ACHN (cell line): ENCODE measurements at places on chromosomes 5 and 9.

GRCh38 chr5:31153521-31153920, 40.0 kb upstream of the CDH6 start:
- DNase-seq = no peak

GRCh38 chr5:89721931-89722330, 687.6 kb downstream of the CETN3 start:
- no peak for DNase-seq

DNA sequence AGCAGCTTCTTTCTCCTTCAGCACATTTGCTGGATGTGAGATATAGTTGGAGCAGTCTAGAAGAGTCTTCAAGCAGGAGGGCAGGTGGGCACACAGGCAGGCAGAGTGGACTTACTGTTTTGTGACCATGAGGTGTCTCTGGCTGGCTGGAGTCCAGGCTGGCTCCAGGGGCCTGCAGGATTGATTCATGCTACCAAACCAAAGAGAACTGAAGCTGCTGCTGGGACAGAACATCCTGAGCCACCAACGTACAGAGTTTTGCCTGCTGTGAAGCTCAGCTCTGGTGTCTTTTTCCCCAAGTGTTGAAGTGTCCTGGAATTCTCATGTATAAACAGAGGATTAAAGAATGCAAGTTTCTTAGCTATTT, 45.7 kb downstream of the CYSTM1 start:
- no peak for DNase-seq

- DNase-seq = no peak
These were observed 790.6 kb upstream of the TYRP1 start for GRCh38 chr9:11902610-11903009.

GRCh38 chr9:101254733-101255433, 129.9 kb downstream of the BAAT start:
- no peak for DNase-seq

- no peak for DNase-seq
These were observed 346.5 kb upstream of the ADAMTSL1 start for GRCh38 chr9:18127499-18127875.

DNA sequence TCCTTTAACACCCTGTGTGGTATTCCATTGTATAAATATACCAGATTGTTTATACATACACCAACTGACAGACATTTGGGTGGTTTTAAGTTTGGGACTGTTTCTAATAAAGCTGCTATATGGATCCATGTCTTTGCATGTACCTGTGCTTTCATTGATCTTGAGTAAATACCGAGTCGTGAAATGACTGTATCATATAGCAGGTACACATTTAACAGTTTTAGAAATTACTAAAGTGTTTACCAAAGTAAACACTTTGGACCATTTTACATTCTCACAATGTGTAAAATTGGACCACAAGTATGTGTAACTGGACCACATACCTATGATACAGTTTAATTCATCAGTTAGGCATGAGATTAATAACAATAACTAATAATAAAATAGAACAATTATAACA, 175.2 kb downstream of the FBXL17 start:
- DNase-seq = no peak

DNA sequence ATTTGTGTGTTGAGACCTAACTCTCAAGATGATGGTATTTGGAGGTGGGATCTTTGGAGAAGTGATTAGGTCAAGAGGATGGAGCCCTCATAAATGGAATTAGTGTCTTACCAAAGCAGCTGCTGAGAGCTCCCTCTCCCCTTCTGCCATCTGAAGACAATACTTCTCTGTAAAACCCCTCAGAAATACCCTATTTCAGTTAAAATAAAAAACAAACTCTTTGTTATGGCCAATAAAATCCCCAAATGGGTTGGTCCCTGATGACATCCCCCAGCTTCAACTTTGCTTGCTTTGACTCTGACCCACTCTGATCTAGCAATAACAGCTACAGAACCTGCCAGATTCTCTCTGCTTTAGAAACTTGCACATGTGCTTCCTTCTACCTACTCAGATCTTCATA, 100.9 kb downstream of the SNCAIP start:
- no peak for DNase-seq

GRCh38 chr5:172683645-172684471, 42.8 kb downstream of the NEURL1B start:
- no peak for DNase-seq

GRCh38 chr5:7493081-7493480, 97.1 kb downstream of the ADCY2 start:
- no peak for DNase-seq

DNA sequence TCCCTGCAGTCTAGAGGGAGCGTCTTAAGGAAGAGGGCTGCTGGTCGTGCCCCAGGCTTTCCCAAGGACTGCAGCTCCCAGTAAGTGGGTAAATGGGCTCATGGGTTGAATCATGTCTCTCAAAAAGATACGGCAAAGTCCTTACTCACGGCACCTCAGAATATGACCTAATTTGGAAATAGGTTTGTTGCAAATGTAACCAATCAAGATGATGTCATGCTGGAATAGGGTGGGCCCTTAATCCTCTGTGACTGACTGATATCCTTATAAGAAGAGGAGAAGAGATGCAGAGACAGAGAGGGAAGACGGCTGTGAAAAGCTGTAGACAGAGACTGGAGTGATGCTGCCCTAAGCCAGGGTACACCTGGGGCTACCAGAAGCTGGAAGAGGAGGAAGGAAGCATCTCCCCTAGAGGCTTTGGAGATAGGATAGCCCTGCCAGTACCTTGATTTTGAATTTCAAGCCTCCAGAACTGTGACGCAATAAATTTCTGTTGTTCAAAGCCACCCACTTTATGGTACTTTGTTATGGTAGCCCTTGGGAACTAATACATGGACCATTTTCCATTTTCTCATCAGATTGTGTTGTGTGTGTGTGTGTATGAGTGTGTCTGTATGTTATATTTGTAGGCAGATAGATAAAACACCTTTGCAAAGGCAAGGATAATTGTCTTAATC, 15.0 kb downstream of the GALNT10 start:
- DNase-seq = no peak

DNA sequence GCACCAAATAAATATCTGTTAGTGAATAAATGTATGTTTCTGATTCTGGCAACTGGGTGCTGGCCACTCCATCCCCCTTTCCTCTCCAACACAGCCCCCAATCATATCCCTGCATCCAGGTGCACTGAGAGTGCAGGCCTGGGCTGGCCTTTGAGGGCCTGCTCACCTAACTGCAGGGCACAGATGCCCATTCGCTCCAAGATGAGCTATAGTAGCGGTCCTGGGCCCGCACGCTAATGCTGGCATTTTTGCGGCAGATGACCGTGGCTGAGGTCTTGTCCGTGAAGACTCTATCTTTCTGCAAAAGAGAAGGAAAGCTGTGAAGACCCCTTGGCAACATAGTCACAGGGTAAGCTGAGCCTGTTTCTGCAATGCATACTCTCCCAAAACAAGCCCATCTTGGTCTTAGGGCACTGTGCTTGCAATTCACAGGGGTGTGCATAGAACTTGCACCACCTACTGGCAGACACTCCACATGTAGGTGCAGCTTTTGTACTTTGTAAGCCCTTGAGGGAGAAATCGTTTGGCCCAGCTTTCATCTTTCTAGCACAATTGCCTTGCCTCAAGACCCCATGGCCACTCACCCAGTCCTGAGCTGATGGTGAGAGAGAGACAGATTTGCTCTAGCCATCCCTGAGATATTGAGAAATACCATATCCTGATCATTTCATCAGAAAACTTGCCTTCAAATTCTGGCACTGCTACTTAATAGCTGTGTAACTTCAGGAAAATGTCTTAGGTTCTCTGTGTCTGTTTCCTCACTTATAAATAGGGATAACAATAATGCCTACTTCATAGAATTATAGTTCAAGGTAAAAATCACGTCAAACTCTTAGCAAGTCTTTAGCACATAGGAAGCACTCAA, 13.5 kb downstream of the IL12B start:
- peak; percentile 51 for DNase-seq

DNA sequence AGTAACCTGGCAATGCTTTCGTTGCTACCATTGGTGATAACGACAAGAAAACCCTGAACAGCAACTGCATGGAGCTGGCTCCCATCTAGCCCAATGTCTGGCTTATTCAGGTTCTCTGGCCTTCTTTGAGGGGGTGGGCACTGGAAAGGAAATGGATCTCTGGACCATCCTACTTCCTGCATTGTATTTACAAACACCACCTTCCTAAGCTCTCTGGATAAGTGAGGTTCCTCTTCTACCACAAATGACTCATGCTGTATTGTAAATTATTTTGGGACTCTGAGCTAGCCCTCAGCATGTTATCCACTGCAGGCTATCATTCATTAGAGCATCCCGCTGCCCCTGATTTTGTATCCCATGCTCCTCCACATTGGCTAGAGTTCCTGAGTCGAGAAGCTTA, 136.9 kb upstream of the KLF9 start:
- no peak for DNase-seq

DNA sequence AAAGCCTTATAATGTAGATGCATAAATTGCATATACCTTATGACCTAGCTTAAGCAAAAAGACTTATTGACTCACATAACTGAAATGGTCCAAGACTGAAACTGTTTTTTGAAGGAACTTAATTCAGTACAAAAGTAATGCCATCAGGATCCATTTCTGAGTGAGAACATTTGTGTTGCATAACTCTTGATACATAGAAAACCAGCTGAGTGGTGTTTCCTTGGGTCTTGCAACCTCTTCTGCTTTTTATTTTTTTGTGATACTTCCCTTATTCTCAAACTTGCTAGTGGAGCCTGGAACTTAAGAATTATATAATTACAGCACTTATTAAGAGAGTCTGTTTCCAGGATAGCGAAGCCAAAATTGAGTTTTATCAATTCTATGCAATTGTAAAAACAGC, 272.0 kb downstream of the MAN2A1 start:
- no peak for DNase-seq

DNA sequence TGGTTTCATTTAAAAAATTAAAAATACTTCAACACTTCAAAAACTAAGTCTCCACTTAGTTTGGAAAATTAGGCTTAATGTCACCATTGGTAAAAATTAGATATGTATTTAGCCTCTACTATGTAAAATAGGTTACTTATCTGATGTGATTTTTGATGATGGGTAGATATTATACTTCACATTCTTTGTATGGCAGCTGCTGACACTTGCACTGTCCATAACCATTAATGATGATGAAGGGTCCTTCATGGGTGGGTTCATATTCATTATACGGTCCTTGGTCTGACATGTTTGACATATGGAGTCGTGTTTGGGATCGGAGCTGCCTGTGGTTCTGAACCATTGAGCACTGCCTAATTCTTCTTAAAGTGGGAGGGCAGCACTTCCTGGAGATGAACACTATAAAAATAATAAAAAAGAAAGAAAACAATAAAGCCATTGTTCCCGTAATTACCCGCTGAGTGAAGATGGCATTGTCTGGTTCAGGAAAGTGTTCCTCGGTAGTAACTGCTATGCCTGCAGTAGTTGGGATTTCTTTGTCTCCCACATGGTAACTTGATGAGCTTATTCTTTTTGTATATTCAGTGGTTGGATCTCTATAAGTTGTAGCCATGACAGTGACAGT, 2.2 kb downstream of the LRRTM2 start:
- no peak for DNase-seq

DNA sequence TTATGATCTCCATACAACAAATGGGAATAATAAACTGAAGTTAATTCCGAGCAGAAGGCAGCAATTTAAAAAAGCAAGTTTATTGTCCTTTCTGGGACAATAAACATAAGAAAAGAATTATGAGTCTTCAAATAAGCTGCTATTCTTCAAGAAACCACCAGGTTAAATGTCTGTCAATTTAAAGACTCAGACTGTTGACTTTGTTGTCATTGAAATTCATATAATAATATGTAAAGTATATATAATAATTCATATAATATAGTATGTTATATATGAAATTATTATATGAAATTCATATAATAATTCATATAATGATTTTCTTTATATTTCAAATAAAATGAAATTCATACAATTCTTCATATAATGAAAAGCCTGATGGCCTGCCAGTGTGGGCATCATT, 497.5 kb upstream of the RGMB start:
- DNase-seq = no peak

DNA sequence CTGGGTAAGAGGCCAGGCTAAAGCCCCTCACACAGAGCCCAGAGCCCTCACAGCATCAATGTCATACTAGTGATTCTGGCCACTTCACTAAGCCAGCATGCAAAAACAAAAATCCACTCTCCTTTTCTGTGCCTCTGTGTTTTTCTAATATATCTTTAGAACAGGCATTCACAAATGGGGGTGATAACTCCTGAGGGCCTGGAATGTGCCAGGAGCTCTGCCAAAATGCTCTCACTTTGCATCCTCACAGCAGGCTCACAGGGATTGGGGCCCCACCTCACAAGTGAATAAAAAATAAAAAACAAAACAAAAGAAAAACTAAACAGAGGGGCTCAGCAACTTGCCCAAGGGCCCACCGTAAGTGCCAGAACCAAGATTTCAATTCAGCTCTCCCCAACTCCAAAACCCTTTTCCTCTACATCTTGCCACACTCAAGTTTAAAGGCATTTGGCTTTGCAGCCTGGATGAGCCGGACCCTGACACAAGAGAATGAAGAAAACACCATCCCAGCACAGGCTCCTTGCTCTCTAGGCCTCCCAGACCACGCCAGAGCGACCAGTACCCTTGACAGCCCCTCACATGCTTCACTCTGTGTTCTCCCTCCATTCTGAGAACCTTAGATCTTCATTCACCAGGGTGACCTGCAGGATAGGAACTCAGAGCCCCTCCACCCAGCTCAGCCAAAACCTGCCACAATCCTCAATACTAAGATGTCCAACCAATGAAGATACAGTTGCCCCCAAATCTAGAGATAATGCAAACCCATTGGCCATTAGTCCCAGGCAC, 51.3 kb downstream of the SAXO1 start:
- DNase-seq = no peak

DNA sequence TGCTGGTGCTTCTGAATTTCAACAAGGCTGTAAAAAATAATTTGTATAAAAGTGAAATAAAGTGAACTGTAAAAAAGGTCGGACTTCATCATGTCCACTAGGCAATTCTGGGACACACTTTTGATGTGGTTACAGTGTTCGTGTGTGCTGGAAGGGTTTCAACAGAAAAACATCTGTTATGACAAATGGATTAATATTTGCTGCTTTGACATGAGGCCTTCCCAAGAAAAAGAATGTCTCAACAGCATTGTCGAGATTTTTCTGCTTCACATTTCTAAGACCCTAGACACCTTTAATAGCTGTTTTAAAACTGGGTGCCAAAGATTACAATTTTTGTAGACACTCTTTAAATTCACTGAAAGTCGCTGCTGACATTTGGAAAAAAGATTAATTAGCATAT, 216.6 kb downstream of the SLC12A2 start:
- DNase-seq = no peak

DNA sequence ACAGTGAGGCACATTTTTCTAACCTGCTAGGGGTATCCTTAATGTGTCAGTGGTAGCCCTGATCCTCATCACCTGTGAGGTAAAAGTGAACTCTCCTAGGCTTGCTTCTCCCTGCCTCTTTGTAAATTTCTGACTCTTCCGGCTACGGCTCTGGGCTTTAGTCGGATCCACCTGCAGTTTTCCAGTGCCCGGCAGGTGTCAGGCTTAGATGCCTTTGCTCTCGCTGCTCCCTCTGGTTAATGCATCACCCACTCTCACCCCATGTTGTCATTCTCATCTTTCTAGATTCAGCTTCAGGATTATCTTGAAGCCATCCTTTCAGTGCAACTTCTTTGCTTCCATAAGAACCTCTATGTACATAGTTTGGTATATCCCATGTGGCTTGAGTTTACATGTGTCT, 3.6 kb downstream of the CEP78 start:
- peak; percentile 51 for DNase-seq
